Fibroblast of villous mesenchyme (primary cell): ENCODE measurements at places on chromosomes 13 and 19. TPM values are rescaled to one million over a fixed set of nuclear protein-coding genes. Genes with fewer than 3 reads are reported as not detected.

DNA sequence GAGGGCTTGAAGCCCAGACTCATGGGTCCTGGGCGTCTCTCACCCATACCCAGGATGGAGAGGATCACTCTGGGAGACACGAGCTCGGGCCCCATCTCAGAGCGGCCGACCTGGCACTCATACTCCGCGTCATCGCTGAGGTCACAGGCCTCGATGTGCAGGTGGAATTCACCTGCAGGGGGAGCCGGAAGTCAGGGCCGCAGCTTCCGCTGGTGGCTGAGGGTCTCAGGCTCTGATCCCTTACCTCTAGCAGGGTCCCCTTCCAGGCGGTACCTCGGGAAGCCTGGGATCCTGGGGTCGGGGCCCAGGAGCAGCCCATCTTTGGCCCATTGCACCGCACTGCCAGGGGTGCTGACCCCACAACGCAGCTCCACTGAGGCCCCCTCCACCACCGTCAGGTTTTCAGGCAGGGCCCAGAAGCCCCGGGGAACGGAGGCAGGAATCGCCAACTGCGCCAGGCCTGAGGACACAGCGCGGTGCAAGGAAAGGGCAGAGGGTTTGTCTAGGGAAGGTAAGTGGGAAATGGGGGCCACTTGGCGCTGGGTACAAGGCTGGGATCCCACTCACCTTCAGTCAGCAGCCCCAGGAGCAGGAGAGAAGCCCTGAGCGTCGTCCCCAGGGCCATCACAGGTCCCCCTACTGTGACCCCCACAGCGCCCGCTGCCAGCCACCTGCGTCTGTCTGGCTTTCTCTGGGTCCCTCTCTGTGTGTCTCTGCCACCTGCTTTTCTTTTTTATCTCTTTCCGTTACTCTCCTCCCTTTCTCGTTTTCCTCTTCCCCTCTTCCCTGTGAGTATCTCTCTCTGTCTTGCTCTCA lies 883 bp downstream of the NPHS1 start:
- DNase-seq: no peak

Gene ADM5
- under 0.01 and 0.32 TPM in 2 replicates for total RNA-seq

Gene SLC25A42
- total RNA-seq: 5.8 and 9.1 TPM in 2 replicates

Gene CDC42EP5
- total RNA-seq: 12.5 and 29.0 TPM in 2 replicates

Gene RFPL4A
- not detected in 2 replicates for total RNA-seq

Gene KLF12
- total RNA-seq: 12.6 and 13.0 TPM in 2 replicates

- peak; percentile 2 for DNase-seq
Observed at GRCh38 chr13:38990693-38991092, at the start of gene STOML3. STOML3 (minus strand) TSS chr13:38990831; CDS start chr13:38990721, 110 bp downstream.

Gene HTR2A
- under 0.01 TPM in 1 of 2 replicates, not detected in the other for total RNA-seq

Gene LACC1
- 7.7 and 9.1 TPM in 2 replicates for total RNA-seq

Gene GAS6
- total RNA-seq: 172 and 216 TPM in 2 replicates

- no peak for DNase-seq
Observed at GRCh38 chr19:49949742-49950589, 11.0 kb downstream of the SIGLEC11 start.

Gene ZNF235
- total RNA-seq: 4.8 and 8.2 TPM in 2 replicates

GRCh38 chr13:29227576-29227975 lies 367.9 kb downstream of the SLC7A1 start:
- DNase-seq: peak; percentile 23

GRCh38 chr19:37706052-37706605 lies 13.4 kb downstream of the ZNF607 start:
- no peak for DNase-seq

DNA sequence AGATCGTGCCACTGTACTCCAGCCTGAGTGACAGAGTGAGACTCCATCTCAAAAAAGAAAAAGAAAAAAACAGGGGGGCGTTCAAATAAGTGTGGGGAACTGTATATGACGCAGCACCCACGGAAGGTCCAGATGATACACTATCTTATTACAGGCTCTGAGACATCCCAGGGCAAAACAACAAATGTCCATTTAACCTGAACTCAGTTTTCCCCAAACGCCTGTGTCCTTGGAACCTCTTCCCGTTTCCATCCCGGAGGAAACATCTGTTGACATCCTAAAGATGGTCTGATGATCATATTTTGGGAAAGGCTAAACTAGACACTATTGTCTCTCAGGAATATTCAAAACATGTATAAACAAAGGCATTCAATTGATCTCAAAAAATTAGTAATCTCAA lies 72.4 kb downstream of the COL4A1 start:
- no peak for DNase-seq

- DNase-seq: peak; percentile 42
Observed at GRCh38 chr19:3062165-3063105, at the start of gene TLE5. TLE5 (minus strand) TSS chr19:3062495; CDS start chr19:3062200, 295 bp downstream.

GRCh38 chr13:94331281-94331680 lies 148.2 kb downstream of the DCT start:
- no peak for DNase-seq

DNA sequence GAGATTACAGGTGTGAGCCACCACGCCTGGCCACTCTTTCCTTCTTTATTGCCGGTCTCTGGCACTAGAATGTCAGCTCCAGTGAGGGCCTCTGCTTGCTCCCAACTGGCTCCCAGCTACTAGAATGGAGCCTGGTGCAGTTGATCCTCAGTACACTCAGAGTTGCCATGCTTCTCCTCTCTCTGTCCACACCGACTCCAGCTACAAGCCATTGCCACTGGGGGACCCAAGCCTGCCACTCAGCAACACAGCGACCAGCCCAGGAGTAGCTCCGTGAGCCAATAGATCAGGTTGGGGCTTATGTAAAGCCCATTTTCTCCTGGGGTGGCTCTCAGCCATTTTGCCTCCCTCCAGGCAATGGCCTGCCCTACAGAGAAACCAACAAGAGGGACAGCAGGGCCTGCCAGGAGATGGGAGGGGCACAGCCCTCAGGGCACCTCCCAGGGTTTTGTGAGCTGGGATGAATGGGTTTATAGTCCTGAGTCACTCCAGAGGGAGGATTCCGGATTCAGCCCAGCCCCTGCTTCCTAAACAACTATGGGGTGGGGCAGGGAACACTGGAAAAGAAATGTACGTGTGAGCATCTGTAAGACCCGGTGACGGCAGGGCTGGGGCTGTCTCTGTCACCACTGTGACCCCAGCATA lies 36.5 kb downstream of the OPA3 start:
- DNase-seq: peak; percentile 58

GRCh38 chr13:114047358-114047881 lies 73.5 kb upstream of the C13orf46 start:
- DNase-seq: peak; percentile 95

DNA sequence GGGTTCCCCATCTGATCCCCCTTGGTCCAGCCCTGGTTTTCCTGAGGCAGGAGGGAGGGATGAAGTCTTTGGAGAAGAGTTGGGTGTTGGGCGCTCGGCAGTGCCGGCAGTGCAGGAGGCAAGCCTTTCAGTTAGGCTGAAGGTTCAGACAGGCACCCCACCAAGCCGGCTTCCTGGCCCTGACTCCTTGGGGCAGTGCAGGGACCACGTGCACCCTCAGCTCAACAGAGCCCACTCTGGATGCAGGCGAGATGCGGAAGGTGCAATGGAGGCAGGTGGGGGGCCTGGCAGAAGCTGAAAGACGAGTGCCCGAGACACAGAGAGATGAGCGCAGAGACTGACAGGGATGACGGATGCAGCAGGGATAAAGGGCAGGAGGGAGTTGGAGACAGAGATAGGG lies 11.1 kb downstream of the MAMSTR start:
- DNase-seq: no peak

Gene ZNF98
- total RNA-seq: not detected in 2 replicates

Gene APOE
- 9.7 and 16.4 TPM in 2 replicates for total RNA-seq

Gene GPC6
- total RNA-seq: 6.0 and 16.1 TPM in 2 replicates

DNA sequence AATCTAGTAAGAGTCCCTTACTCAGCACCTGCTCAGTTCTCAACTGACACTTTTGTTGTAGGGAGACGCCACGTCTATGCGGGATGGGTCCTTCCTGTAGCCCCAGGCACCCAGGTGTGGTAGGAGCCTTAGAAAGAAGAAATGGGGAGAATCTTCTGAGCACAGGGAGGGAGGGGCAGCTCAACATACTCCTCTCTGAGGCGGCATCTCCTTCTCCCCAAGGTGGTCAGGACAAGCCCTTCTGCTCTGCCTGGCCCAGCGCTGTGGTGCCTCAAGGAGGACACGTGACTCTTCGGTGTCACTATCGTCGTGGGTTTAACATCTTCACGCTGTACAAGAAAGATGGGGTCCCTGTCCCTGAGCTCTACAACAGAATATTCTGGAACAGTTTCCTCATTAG lies 1.2 kb downstream of the KIR2DL4 start:
- no peak for DNase-seq
